ENCODE measurements at places on chromosomes 6 and 20.

DNA sequence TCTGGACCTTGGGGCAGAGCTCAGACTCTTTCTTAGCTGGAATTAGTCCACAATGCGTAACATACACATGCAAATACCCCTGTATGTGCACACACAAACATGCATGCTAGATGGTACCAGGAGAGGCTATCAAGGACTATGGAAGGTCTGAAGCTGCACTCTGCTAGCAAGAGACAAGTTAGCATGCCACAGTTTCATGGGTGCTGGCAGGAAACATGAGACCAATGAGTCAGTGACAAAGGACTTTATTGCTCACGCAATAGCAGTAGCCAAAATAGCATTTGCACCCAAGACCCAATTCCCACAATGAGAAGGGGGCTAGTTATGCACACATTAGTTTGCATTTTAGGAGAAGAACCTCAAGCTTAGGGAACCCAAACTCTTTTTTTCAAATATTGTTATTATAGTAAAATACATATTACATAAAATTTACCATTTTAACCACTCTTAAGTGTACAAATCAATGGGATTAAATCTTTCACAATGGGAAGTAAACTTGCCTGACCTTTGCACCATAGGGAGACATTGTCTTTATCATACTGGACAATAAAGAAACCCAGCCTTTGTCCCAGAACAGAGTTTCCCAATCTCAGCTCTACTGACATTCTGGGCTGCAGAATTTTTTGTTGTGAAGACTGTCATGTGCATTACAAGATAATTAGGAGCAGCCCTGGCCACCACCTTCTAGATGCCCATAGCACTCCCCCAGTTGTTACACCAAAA, 69.1 kb downstream of the NRSN1 start:
- DNase-seq, result no peak
- H3K27ac ChIP-seq, result no peak overlapping the region
- no peaks in the 10 kb centered on the region for H3K36me3 ChIP-seq
- H3K4me3 ChIP-seq, result no peak overlapping the region
- no peaks in the 10 kb centered on the region for H3K27me3 ChIP-seq

- H3K27me3 ChIP-seq, result peaks cover 14% of the 10 kb centered on the region
- H3K4me3 ChIP-seq, result no peak overlapping the region
- no peaks in the 10 kb centered on the region for H3K36me3 ChIP-seq
- DNase-seq, result no peak
Measured at GRCh38 chr6:37699887-37700619, 2.4 kb upstream of the MDGA1 start.

DNA sequence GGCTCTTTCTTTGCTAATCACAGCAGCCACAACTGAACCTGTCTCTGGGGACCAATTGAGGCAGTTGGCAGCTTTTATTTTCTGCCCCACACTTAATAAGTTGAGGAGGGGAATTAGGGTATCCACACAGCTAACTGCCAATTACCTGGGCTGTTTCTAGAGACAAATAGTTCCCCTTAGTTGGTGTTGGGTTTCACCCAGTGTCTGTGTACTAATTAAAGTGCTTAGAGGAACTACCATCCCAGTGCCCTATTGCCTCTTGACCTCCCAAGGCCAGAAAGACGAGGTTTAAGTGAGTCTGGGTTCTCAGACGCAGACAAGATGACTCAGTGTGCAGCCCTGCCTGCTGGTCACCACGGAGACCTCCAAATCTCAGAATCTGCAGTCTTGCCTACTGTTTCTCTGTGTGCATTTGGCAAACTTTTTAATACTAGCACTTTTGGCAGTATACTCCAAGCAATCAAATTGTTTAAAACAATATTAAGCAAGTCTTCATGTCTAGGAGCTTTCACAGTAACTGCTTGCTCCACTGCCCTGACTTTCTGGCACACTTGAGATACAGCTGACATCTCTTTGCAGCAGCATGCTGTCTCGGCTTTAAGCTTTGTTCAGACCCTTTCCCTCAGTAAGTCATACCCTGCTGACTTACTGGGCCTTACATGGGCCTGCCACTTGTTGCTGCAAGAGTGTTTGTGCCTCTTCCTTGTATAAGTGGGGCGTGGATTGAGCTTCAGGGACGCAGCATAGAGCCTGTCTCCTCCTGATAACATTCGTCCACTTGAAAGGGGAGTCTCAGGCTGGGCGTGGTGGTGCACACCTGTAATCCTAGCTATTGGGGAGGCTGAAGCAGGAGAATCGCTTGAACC, 31.9 kb downstream of the STK35 start:
- peaks cover 6% of the 10 kb centered on the region for H3K4me1 ChIP-seq
- H3K4me3 ChIP-seq, result no peak overlapping the region
- H3K27me3 ChIP-seq, result no peaks in the 10 kb centered on the region

DNA sequence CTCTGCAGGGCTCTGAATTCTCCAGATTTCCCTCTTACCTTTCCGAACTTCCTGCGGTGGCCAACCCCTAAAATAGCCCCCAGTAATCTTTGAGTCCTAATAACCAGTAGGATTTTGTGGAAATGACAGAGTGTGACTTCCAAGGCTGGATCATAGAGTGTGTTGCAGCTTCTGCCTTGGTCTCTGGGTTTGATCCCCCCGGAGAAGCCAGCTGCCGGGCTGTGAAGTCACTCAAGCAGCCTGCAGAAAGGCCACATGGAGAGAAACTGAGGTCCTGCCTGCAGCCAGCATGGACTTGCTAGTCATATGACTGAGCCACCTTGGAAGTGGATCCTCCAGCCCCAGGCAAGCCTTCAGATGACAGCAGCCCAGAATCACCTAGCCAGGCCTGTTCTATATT, 46.3 kb upstream of the SCRT2 start:
- no peaks in the 10 kb centered on the region for H3K4me1 ChIP-seq
- H3K36me3 ChIP-seq, result no peaks in the 10 kb centered on the region
- H3K27ac ChIP-seq, result no peak overlapping the region
- H3K27me3 ChIP-seq, result peaks cover 19% of the 10 kb centered on the region
- DNase-seq, result no peak

DNA sequence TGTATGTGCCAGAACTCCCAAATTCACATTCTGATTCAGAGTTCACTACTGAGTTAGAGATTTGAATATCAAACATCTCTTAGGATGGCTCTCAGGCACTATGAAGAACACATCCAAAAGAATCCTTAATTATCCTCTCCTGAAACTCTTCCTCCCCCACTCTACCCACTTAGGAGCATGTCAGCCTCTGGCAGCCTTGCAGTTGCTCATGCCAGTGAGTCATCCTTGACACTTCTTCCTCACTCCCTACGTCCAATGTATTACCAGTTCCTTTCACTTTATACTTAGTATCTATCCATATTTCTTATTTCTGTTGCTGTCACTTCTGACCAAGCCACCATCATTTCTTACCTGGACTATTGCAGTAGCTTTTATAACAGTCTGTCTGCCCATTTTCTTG, 192.0 kb upstream of the IMPG1 start:
- H3K4me3 ChIP-seq, result no peak overlapping the region
- H3K4me1 ChIP-seq, result no peaks in the 10 kb centered on the region

GRCh38 chr6:140490081-140490480, 1115.6 kb upstream of the CITED2 start:
- no peak for DNase-seq
- H3K36me3 ChIP-seq, result no peaks in the 10 kb centered on the region
- H3K27ac ChIP-seq, result no peak overlapping the region
- no peaks in the 10 kb centered on the region for H3K27me3 ChIP-seq
- H3K4me1 ChIP-seq, result no peaks in the 10 kb centered on the region

DNA sequence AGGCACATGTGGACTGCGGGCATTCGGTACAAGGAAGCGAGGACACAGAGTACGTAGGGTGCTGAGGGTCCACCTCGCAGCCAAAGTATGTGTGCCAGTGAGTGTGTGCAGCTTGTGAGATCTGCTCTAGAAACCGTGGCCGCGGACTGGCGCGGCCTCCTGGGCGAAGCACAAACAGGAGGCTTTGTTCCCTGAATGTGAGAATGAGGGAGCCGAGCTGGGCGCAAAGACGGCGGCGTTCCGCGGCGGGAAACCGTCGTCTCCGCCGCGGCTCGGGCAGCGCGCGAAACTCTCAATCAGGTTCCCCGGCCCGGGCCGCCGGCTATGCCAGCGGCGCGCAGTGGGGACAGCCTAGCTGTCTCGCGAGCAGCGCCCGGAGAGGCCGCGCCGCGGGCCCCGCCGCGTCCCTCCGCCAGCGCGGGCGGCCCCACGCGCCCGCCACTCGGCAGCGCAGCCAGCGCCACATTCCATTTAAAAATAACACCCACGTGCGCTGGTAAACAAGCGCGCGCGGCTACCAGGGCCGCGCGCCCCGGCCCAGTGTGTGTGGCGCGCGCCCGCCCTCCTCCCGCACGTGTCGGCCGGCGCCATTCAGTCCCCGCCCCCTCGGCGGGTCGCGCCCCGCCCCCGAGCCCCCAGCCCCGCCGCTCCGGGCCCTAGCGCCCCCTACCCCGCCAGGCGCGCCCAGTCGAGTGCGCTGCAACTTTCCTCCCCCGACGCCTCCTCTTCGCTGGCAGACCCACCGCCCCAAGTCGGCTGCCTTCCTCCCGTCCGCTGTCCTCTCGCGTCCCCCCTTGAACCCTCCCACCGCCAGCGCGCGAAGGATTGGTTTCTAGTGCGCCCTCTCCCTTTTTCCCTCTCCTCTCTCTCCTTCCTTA, 3.0 kb upstream of the FOXO3 start:
- peak overlapping the region; percentile 83 for H3K4me3 ChIP-seq
- H3K27ac ChIP-seq, result peak overlapping the region; percentile 100
- H3K4me1 ChIP-seq, result peaks cover 16% of the 10 kb centered on the region
- DNase-seq, result peak; percentile 92
- peaks cover 6% of the 10 kb centered on the region for H3K27me3 ChIP-seq
